Activated naive CD4-positive, alpha-beta T cell treated with anti-CD3 and anti-CD28 coated beads, Interleukin-2, amount 10 ng/mL, durations not matched to agents 7 days and 5 days (primary cell): ENCODE measurements at places on chromosomes 2 and 18.

DNA sequence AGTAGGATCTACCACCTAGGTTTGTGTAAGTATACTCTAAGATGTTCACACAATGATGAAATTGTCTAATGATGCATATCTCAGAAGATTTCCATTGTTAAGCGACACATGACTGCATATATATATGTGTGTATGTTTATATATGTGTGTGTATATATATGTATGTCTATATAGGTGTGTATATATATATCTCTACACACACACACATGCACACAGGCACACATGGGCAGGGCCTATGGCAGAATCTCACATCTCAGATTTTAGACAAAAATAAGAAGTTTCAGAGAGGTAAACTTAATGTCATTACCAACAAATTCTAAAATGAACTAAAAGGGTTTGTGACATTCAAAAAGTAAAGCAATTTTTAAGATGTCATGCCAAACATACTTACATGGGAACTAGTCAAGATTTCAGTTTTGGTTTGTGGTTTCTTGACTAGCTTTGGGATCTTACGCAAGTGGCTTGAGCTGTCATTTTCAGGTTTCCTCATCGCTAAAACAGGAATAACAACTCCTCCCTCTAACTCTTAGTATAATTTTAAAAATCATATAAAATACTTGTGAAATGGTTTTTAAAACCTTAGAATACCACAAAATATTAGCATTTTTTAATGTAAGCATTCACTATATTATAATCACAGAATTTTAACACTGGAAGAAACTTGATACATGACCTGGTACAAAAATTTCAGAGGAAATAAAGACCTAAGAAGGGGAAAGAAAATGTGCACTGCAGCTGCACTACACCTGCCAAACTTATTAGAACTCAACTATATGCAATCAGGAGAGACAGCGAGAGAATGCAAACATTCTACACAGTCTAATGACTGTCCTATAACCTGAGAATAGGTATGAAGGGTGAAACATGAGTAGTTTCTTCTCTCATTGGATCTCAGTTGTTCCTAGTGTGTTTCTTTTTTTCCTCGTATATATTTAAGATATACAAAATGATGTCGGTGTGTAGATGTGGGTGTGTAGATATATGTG lies 75.7 kb downstream of the TTC21B start:
- DNase-seq, result no peak

GRCh38 chr2:31483246-31483645 lies 68.7 kb upstream of the XDH start:
- DNase-seq, result no peak

GRCh38 chr2:233029321-233029720 lies 3.2 kb upstream of the NEU2 start:
- no peak for DNase-seq

DNA sequence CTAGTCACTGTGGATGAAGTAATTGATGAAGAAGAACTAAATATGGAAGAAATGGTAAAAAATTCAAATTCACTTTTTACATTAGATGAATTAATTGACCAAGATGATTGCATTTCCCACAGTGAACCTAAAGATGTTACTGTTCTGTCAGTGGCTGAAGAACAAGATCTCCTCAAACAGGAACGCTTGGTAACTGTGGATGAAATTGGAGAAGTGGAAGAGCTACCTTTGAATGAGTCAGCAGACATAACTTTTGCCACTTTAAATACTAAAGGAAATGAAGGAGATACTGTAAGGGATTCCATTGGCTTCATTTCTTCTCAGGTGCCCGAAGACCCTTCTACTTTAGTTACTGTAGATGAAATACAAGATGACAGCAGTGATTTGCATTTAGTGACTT lies 26.6 kb upstream of the DYSF start:
- no peak for DNase-seq

DNA sequence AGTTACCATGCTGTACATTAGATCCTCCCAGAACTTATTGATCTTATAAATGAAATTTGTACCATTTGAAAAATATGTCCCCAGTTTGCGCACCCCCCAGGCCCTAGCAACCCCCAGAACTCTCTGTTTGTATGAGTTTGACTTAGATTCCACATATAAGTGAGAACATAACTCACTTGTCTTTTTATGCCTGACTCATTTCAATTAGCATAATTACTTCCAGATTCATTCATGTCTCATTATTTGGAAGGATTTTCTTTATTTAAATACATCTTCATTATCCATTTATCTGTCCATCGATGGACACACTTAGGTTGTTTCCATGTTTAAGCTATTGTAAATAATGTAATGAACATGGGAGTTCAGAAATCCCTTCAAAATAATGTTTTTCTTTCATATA lies 705.9 kb downstream of the CCDC85A start:
- DNase-seq, result no peak

GRCh38 chr2:236250286-236250685 lies 13.9 kb downstream of the ASB18 start:
- no peak for DNase-seq

- no peak for DNase-seq
Measured at GRCh38 chr2:160471950-160472349, 21.7 kb downstream of the RBMS1 start.

- no peak for DNase-seq
Measured at GRCh38 chr2:165924946-165925345, 28.6 kb downstream of the TTC21B start.

GRCh38 chr2:206336861-206337260 lies 62.4 kb downstream of the ZDBF2 start:
- no peak for DNase-seq

- no peak for DNase-seq
Measured at GRCh38 chr2:237170020-237170419, 84.3 kb downstream of the COPS8 start.

- DNase-seq, result no peak
Measured at GRCh38 chr2:14944562-14945346, 312.2 kb downstream of the LRATD1 start.

DNA sequence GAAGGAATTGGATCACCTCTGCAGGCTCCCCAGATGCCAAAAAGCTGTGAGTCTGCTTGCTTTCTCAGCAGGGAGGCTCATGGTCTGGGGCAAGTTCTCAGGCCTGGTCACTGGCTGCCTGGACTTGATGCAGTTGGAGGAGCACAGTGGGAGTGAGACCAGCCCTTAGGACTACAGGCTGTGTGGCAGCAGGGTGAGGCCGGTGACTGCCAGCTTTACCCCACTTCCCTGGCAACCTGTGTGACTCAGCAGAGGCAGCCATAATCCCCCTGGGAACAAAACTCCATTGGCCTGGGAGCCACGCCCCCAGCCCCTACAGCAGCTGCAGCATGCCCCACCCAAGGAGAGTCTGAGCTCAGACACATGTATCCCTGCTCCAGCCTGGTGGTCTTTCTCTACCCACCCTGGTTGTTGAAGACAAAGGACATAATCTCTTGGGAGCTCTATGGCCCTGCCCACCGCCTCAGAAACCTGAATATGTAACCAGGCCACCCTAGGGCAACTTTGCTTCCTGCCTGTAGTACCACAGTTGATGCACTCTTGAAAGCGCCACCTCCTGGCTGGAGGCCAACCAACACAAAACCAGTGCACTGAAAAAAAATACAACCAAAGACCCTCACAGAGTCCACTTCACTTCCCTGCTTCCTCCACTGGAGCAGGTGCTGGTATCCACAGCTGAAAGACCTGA lies 106.8 kb upstream of the SPATS2L start:
- DNase-seq, result no peak

DNA sequence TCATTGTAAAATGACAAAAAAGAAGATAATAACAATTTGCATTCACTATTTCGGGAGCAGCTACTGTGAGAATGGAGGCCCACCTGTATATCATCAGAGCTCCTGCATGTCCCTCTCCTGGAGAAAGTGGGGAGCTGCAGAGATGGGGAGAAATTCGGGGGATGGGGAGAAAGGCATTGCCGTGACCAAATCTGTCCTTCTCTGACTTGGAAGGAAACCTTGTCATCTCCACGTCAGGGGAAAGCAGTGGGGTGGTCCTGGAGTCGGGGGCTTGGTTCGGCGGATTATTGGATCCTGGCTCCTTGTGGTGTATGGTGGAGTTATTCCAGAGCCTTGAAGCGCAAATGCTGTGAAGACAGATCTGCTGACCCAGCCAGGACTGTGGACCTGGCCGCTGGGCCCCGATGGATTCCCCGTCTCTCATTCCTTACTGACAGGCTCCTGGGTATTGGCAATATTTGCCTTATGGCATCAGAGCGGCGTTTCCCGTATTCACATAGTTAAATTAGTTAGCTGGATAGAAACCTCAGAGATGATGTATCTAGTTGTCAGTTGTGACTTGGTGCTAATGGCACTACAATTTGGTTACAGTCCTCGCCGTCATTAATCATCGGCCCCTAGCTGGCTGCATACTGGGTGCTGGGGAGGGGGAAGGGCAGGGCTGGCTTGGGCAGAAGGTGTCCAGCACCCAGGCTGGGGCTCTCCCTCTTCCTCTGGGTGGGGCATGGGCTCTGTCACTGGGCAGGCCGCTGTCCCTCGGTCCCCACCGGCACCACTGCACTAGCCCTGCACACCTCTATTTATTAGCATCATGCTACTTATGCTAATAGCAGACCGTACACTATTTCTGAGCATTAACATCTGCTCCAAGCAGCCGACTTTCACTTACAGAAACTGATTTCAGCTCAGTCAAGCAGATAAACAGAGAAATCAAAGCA lies 31.7 kb downstream of the CELF4 start:
- no peak for DNase-seq

- DNase-seq, result no peak
Measured at GRCh38 chr2:199646439-199646838, 188.7 kb upstream of the SATB2 start.
